Gastrocnemius medialis (tissue), 4 donors: ENCODE measurements at places on chromosomes 1 and 21.

DNA sequence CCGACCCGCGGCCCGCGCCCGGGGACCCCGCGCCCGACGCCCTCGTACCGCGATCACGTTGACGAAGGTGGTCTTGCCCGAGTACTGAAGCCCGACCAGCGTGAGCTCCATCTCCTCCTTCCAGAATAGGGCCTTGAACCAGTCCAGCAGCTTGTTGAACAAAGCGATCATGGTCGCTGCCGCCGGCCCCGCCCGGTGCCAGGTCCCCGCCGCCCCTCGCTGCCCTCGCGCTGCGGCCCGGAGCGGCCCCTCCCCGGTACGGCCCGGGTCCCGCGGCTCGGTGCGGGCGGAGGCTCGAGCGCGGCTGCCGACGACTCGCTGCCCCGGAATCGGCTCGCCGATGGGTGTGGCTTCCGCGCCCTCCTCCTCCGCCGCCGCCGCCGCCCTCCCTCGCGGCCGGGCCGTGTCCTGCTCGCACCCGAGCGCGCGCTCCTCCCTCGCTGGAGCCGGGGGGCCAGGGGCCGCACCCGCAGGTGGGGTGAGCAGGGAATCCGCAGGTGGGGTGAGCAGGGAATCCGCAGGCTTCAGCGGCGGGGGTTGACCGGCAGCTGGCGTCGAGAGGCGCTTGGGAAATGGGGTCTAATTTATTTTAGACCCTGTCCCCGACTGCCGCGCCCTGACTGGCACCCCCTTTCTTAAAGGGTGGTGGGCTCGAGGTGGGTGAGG is at the start of gene ARL8A:
ARL8A (minus strand) TSS at position 336 of the 666 bp plus-strand sequence; CDS start at position 171, 165 bp downstream.
- peak; percentile 45 for DNase-seq

- no peak for DNase-seq
These were observed 19.7 kb upstream of the DYNLT5 start for GRCh38 chr1:66732407-66733166.

- no peak for DNase-seq
These were observed 53.0 kb downstream of the RGS2 start for GRCh38 chr1:192861860-192862259.

DNA sequence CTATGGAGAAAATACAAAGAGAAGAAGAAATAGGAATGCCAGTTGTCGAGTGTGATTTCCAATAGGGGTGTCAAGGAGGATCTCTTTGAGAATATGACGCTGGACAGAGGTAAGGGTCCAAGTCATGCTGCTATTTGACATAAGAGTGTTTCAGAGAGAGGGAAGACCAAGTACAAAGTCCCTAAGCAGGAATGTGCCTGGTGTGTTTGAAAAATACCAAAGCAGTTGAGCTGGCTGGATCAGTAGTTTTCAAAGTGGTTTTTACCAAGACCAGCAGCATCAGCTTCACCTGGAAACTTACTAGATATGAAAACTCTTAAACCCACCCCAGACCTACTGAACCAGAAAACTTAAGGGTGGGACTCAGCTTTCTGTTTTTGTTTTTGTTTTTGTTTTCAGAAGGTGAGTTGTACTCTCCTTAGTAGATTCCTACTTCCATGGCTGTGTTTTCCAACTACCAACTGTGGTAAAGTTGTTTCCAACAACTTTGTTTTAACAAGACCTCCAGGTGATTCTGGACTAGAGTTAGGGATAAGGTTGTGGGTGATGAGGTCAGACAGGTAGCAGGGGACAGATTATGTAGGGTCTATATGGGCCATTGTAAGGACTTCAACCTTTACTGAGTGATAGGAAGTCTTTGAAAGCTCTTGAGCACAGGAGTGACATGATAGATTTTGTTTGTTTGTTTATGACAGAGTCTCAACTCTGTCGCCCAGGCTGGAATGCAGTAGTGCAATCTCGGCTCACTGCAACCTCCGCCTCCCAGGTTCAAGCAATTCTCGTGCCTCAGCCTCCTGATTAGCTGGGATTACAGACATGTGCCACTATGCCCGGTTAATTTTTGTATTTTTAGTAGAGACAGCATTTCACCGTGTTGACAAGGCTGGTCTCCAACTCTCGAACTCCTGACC is 7.3 kb upstream of the GJA9 start:
- no peak for DNase-seq

- DNase-seq = no peak
These were observed 72.5 kb upstream of the SMYD2 start for GRCh38 chr1:214208460-214208859.

- no peak for DNase-seq
These were observed 24.7 kb downstream of the NADK start for GRCh38 chr1:1753607-1754005.

DNA sequence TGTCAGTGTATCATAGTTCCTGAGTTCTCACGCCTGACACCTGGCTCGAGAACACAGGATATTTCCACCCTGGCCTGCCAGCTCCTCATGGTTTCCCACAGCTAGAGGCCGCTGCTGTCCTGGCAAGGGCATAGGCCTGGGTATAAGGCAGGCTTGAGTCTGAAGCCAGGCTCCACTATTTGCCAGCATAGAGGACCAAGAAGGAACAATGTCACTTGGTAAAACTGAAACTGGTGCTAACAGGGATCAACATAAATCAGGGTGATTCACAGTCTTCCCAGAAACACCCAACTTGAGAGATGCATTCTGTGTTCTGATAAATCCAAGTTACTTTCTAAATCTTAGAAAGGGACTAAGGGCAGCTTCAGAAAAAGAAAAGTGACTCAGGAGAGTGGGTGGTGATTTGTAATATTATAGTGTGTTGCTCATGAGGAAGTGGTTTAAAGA is 6.9 kb upstream of the S100A2 start:
- DNase-seq = peak; percentile 88

- DNase-seq = no peak
These were observed 115.6 kb downstream of the ZNF281 start for GRCh38 chr1:200294241-200294640.

- no peak for DNase-seq
These were observed 2.4 kb downstream of the BTG2 start for GRCh38 chr1:203307641-203308126.

GRCh38 chr1:178565586-178565985 is 52.7 kb downstream of the TEX35 start:
- DNase-seq = no peak

DNA sequence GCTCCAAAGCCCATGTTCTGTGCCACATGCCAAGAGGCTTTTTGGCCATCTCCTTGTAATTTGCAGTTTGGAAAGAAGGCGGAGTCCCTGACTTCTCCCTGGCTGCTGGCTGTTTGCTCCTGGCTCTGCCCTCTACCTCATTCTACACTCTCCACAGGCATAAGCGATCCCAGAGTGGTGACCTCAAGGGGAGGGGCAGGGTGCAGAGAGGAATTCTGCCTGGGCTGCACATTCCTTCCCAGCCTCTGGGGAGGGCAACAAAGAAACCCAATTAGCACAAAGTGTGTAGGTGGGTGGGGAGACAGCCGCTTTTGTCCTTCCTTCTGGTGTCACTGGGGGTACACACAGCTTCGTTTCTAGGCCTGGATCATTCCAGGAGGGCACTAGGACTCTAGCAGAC is 95.3 kb downstream of the HIVEP3 start:
- no peak for DNase-seq

DNA sequence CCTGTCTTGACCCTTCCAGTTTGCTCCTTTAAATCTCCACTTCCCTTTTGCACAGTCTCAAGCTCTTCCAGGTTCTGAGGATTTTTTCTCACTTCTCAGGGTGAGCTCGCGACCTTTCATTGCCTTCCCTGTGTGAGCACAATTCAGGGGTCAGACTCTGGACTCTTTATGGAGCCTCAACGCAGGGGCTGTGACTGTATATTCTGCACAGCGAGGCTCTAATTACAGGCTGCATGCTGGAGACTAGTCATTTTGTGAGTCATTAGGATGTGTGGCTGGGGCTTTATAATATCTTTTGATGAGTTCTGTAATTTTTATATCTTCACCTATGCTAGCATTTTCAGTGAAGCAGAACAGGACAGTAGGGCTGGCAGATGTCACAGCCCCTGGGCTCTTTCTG is 270.7 kb downstream of the KAZN start:
- no peak for DNase-seq

DNA sequence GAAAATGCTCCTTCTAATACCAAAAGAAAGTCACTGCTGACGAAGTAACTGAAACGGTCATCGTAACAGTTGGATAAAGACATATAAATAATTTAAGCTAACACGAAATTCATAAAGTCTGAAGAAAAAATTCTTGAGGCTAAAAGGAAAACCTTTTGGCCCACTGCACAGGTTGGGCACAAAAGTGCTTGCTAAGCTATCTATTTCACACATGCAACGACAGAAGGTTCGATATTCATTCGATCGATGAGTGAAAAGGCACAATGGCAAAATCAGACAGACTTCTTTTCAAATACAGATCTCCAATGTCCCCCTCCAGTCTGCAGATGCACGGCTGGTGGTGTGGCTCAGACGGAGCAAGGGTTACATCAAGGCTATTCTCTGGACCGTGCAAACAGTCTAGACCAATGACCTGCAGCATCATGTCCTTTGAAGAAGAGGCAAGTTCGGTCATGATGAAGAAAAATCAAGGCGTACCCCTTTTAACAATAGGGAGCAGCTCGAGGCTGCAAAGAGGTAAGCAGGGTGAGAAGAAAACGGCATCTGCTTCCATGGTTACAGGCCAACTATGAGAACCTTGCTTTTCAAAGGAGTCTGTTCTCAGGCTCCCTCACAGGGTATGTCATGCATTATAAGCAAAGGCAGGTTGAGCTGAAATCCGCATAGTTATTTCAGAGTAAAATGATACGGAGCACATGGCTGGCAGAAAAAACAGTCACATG is 579.6 kb downstream of the USP25 start:
- DNase-seq = no peak

- DNase-seq = no peak
These were observed 367.9 kb upstream of the RUNX1 start for GRCh38 chr21:35416866-35417489.

- DNase-seq = no peak
These were observed 92.3 kb upstream of the UBE2U start for GRCh38 chr1:64110924-64111777.

GRCh38 chr21:15063814-15064575 is 805 bp downstream of the NRIP1 start:
- peak; percentile 19 for DNase-seq

- DNase-seq = peak; percentile 80
These were observed 178.1 kb upstream of the NFIA start for GRCh38 chr1:60904099-60904851.

DNA sequence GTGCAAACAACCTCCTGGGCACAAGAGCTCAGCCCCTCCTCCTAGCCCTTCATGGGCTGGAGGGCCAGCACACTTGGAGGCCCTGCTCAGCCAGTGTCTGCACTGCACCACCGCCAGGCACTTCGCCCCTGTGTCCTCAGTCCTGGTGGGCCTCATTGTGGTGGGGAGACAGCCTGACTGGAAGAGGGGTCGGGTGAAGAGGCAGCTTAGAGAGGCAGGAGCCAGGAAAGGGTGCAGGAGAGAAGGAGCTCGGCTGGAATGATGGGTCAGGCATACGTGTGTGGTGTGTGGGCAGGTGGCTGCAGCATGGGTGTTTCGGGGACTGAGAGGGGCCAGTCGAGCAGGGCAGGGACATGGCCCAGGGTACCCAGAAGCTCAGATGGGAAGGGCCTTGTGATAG is 4.1 kb downstream of the WNT3A start:
- no peak for DNase-seq

GRCh38 chr1:62462370-62462769 is 25.5 kb downstream of the USP1 start:
- DNase-seq = no peak

DNA sequence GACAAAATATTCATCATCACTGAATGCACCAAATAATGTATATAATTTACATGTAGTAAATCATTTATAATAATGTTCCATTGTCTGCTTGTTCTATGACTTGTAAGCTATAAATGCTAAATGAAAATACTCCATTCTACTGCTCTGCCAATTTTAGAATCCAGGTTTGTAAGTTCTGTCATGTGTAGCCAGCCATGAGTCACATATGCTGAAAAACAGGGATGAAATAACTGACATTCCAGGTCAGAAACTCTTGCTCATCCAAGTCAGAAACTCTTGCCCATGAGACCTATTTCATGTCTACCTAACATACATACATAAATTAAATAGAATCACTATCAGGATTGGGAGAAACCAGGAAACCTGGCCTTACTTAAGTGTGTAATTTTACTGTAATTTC is 95.6 kb downstream of the ASH1L start:
- DNase-seq = no peak

DNA sequence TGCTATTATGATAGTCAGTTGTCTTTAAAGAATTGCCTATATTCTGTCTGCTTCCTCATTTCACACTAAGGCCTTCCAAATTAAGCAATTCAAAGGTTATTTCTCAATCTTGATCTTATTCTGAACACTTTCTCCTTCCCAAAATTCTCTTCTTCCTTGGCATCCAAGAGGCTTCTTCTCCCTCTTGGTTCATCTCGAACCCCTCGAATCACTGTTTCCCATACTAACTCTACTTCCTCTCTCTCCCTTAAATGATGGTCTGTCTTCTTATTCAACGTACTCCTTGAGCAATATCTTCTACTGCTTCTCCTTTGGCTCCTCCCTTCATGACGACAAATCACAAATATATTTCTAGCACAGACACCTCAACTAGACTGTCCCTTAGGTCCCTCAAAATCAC is 4.5 kb downstream of the COPA start:
- no peak for DNase-seq

DNA sequence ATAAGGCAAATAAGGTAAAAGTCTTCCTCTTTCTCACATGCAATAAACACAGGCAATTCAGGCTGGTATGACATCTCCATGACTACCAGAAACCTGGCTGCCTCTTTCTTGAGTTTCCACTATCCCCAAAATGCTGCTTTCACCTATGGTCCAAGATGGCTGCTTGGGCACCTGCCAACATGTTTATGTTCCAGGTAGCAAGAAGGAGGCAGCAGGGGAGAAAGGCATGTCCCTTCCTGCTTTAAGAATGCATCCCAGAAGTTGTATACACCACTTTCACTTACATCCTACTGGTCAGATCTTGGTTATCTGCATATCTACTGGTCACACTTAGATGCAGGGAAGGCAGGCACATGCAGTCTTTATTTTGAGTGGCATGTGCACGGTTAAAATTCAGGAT is 19.4 kb upstream of the ACOT11 start:
- no peak for DNase-seq

DNA sequence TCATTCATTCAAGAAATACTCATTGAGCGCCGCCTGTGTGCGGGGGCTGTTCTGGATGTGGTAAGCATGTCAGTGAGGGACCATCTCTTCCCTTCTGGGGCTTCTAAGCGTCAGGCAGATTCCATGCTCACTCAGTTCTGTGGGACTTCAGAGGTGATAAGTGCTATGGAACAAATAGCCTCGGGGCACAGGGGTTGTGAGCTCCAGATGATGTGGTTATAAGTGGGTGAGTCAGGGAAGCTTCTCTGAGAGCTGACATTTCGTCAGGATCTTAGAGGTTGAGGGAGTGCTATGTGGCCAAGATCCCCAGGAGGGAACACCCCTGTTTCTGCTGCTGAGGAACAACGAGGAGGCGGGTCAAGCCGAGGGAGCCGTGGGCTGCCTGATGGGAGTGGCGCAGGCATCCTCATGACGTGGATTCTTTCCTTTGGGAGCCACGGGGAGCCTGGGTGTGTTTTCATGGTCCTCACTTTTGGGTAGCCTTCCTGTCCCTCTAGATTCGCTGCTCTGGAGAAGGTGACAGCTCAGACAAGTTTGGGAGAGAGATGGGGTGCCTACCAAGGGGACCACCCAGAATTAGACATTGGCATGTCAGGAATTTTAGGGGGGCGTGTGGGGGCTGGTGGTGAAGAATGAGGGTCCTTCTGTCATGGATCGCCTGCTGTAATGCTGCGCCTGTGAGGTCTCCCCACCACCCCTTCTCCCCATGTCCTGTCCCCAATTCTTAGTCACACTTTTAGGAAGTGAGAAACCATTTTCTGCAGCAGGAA is 38.5 kb downstream of the HUNK start:
- DNase-seq = no peak

GRCh38 chr1:25729790-25730644 is 70.0 kb upstream of the SELENON start:
- DNase-seq = no peak
